ENCODE measurements at places on chromosomes 3 and 15.

GRCh38 chr3:130256821-130257340 is 88.6 kb upstream of the COL6A5 start:
- DNase-seq, result no peak

- no peak for DNase-seq
Measured at GRCh38 chr3:126484662-126485061, 9.0 kb upstream of the ZXDC start.

- DNase-seq, result no peak
Measured at GRCh38 chr3:46661776-46662766, 31.4 kb downstream of the ALS2CL start.

DNA sequence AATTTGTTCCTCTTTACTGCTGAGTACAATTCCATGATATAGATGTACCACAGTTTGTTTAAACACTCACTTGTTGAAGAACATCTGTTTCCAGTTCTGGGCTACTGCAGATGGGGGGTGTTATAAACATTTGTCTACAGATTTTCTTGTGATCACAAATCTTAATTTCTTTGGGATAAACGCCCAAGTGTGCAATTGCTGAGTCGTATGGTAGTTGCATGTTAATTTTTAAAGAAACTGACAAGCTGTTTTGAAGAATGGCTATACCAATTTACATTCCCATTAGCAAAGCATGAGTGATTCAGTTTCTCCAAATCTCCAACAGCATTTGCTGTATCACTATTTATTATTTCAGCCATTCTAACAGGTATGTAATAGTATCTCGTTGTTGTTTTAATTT is 242.0 kb upstream of the MRPL3 start:
- no peak for DNase-seq

DNA sequence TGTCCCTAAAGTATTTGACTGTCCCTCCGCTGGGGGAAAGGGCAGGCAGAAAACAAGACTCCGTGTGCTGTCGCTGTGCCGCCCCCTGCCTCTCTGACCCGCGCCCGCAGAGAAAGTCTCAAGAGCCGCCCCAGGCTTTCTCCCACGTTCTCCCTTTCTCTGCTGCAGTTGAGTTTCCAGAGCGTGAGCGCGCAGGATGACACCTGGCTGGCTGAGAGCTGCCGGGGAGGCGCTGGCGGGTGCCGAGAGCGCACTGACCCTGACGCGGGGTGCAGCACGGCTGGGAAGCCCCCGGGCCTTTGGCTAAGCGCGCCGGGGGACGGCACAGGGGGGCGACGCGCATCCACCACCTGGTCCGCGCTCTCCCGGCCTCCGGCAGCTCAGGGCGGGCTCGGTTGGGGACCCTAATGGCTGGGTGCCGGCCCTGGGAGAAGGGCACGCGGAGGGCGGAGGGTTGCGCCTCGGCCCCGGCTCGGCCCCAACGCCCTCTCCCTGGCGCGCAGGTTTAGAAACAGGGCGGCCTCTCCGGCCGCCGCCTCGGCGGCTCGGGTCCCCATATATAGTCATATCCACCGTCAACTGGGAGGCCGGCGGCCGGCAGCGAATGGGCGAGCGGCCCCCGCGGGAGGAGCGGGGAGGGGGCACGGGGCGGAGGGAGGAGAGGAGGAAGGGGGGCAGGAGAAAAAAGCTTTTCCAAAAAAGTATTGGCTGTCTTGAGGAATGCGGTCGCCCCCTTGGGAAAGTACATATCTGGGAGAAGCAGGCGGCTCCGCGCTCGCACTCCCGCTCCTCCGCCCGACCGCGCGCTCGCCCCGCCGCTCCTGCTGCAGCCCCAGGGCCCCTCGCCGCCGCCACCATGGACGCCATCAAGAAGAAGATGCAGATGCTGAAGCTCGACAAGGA is at the start of gene TPM1:
TSS of gene TPM1 (plus strand) at position 774 of the 903 bp plus-strand sequence. CDS start at position 857, 83 bp downstream.
- DNase-seq, result no peak

DNA sequence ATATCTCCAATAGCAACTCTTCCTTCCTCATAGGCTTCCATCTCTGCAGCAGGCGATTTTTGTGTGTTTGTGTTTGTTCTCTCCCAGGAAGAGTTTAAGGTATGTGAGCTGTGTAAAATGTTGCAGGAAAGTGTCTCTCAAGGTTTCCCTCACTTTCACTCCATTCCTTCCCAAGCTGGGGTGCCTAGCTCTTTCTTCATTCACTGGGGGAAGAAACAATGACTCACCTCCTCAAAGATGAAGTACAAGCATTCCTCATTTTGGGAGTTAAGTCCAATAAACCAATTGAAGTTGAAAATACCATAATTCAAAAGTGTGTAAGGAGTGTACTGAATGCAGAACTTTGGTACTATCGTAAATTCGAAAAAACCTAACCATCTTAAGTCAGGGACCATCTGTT is 422.7 kb upstream of the CFAP20DC start:
- DNase-seq, result no peak

DNA sequence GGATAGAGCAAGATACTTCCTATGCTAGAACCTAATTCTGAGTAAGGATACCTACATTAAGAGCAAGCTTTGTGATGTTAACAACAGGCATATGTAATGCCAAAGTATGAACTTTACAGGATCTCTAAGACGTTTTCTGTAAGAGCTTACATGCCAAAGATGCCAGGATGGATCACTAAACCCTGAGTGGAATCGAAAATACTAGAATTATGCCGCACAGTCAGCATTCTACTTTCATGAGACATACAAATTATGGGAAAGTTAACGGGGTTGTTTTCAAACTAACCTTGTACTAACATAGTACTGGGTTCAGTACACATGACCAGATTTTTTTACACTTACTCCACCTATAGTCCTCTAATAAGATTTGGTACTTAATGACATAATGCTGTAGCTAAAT is 55.1 kb downstream of the AAGAB start:
- DNase-seq, result no peak

DNA sequence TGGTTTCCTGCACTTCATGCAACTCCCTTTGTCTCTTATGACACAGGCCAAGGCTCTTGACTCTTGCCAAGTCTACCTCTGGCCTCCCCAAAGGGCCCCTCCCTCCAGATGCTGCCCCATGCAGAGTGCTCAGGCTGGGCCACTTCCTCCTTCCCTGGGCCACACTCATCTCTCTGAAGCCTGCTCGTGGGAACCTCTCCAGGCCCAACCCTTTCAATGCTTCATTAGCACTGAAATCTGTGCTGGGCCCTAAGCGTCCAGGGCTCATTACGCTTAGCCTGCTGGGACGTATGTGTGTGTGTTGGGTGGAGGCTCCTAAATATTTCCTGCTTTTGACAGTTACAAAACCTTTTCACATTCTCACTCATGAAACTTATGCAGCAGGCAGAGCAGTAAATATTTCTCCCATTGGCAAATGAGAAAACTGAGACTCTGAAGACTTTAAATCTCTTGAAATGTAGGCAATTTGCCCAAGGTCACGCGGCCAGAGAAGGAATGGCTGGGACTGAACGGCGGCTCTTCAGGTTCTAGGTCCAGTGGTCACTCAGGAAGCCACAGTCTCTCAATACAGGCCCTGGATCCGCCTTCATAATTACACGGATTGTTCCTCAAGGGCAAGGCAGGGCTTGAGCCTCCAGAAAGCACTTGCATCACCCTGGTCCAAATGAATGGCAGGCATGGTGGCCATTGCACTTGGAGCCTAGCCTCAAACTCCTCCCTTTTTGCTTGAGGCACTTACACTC is 241.7 kb upstream of the HES1 start:
- no peak for DNase-seq

DNA sequence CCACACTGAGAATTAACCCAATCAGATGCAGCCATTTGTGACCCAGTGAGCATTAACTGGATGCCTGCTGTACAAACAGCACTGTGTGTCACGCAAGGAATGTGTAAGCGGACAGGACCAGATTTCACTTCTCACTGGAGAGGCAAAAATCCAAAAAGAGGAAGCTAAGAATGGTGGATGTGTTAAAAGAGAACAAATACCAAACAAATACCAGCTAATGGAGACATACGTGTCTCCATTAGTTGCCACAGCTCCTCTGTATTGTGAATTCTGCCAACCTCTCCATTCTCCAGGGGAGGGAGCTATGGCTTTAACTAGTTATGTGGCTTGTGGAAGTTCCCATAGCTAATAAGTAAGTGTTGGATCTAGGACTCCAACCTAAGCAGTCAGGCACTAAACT is 2.6 kb downstream of the LTF start:
- no peak for DNase-seq

- no peak for DNase-seq
Measured at GRCh38 chr15:94086341-94086740, 145.0 kb upstream of the MCTP2 start.

GRCh38 chr15:55799291-55800212 is 56.6 kb upstream of the PRTG start:
- peak; percentile 10 for DNase-seq

DNA sequence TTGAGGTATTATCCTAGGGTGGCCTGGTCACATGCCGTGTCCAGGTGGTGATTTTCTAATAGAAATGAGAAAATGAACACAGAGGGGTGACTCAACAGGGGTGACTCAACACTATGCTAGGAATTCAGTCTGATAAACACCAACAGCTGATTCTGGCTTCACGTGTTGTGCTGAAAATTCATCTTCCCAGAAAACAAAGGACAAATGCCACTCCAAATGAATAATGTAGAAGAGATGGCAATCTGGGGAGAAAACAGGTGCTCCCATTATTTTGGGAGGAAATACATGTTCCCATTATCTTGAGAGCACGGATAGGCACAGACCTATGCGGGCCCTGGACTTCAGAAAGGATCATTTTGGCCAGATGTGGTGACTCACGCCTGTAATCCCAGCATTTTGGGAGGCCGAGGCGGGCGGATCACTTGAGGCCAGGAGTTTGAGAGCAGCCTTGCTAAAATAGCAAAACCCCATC is 101.2 kb upstream of the MEX3B start:
- DNase-seq, result no peak

- DNase-seq, result no peak
Measured at GRCh38 chr15:30924353-30924752, 20.6 kb downstream of the FAN1 start.

- DNase-seq, result no peak
Measured at GRCh38 chr15:51051776-51052175, 42.9 kb downstream of the TNFAIP8L3 start.

- DNase-seq, result no peak
Measured at GRCh38 chr15:64858021-64858575, 16.4 kb downstream of the PLEKHO2 start.

- DNase-seq, result no peak
Measured at GRCh38 chr3:17749281-17749680, 6.8 kb upstream of the TBC1D5 start.

- no peak for DNase-seq
Measured at GRCh38 chr3:131796558-131797198, 238.1 kb downstream of the CPNE4 start.

- no peak for DNase-seq
Measured at GRCh38 chr15:74826364-74826819, at the start of gene CPLX3. CPLX3 (plus strand) TSS chr15:74826627; CDS start chr15:74826704, 77 bp downstream.

DNA sequence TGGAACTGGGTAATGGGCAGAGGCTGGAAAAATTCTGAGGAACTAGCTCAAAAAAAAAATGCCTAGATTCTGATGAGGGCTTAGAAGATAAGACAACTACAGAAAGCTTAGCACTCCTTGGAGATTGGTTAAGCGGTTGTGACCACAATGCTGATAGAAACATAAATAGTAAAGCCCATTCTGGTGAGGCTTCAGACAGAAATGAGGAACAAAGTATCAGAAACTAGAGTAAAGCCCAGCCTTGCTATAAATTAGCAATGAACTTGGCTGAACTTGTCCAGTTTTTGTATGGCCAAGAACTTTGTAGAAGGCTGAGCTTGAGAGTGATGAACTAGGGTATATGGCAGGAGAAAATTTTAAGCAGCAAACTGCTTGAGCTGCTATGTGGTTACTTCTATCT is 25.4 kb downstream of the GOLGB1 start:
- no peak for DNase-seq

DNA sequence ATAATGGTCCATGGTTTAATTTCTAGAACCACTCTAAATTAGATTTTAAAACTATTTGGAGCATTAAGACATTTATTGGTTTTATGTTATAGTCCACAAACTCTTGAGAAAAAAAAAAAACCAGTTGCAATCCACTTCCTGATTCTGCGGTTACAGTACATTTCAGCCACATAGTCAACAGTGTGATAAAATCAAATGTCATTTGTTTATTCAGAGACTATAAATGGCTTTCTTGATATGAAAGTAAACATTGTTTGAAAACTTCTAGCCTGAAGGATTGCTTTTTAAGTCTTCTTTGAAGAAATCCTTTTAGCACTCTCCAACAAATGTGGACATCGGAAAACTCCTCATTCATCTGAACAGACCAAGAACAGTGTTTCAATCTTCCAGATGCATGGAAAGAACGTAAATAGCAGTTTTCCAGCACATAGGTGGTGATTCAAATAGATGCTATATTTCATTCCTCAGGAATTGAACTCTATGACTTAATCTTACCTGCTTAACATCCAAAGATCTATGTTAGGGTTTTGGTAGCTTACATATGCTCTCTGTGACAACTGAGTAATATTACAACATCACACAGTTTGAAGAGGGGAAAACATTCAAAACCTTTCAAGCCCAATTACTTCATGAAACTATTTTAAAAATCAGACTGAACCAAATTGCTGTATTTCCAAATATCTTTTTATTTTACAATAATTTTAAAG is 87.8 kb upstream of the UBE2E2 start:
- no peak for DNase-seq
